Osteocyte (in vitro differentiated cells): ENCODE measurements at places on chromosomes 2 and 18. TPM values are rescaled to one million over a fixed set of nuclear protein-coding genes. Genes with fewer than 3 reads are reported as not detected.

DNA sequence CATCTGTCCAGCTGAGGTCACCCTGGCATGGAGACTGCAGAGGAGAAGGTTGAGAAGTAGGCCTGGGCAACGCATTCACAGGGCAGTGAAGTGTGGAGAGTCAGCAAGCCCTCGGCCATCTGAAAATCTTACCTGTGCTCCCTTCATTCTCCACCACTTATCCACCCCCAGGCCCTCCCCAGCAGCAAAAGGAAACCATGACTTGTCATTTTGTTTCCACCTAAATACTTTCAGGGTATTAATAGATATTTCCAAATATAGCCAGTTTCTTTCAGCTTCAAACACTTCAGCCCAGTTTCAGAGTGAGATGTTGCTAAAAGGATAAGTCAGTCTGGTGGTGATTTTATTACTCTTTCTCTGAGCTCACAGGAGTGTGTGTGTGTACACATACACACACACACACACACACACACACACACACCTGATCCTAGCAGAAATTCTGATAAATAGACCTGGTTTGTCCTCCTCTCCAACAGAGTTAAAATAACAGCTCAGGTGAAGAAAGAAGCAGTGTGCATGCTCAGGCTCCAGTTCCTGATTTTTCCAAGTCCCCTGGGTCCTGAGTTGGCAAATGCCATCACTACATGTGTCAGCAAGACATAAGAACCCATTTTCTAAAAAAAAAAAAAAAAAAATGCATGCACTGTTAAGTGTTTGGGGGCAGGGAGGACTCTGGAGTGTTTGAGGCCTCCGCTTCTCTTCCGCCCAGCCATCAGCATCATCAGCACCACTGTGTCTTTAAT lies 82.8 kb downstream of the LOXHD1 start:
- H3K4me3 ChIP-seq = no peak overlapping the region
- no peaks in the 10 kb centered on the region for H3K36me3 ChIP-seq
- no peak for DNase-seq

- peaks cover 6% of the 10 kb centered on the region for H3K4me1 ChIP-seq
- no peaks in the 10 kb centered on the region for H3K36me3 ChIP-seq
- peaks cover 49% of the 10 kb centered on the region for H3K27me3 ChIP-seq
- no peak overlapping the region for H3K4me3 ChIP-seq
These were observed 60.7 kb upstream of the DAPL1 start for GRCh38 chr2:158734442-158734841.

DNA sequence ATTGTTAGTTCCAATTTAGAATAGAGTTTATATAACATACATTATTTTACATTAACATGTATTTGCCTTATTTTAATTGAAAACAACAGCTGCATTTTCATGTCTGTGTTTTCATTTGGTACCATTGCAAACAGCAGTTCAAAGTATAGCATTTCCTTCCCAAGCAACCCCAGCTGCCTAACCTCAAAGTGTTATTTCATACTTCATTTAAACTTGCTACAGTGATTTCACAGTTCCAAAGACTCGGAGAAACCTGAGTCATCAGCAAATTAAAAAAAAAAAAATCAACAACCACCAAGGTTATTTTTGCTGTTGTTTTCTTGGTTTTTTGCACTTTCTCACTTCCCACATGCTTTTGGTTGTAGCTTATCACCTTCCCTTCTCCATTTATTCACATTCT lies 236.5 kb upstream of the SPHKAP start:
- no peaks in the 10 kb centered on the region for H3K36me3 ChIP-seq
- H3K27ac ChIP-seq = no peak overlapping the region
- no peaks in the 10 kb centered on the region for H3K4me1 ChIP-seq
- DNase-seq = no peak

GRCh38 chr2:218060118-218060517 lies 8.9 kb upstream of the RUFY4 start:
- H3K4me3 ChIP-seq = no peak overlapping the region
- no peak overlapping the region for H3K27ac ChIP-seq
- no peaks in the 10 kb centered on the region for H3K36me3 ChIP-seq
- peaks cover 67% of the 10 kb centered on the region for H3K27me3 ChIP-seq

DNA sequence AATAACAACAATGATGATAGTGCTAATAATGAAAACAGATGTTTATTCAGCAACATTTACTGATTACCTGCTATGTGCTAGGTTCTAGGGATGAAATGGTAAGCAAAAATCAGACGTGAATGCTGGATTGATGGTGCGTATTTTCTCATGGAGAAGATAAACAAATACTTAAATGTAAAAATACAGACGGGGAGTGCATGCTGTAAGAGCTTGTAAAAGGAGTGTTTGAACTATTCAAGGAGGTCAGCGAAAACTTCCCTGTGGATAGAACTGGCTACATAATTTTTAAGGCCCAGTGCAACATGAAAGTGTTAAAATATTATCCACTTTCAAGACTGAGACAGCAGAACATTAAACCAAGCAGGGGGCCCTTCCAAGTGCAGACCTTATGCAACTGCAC lies 22.1 kb downstream of the MTX2 start:
- no peaks in the 10 kb centered on the region for H3K4me1 ChIP-seq
- H3K27ac ChIP-seq = no peak overlapping the region
- no peak for DNase-seq
- H3K27me3 ChIP-seq = no peaks in the 10 kb centered on the region

Gene CDH20
- not detected in 2 replicates for total RNA-seq

Gene REG1B
- total RNA-seq = not detected in 2 replicates

Gene CENPA
- total RNA-seq = 4.6 and 5.1 TPM in 2 replicates
